SW 1271 (cell line): ENCODE measurements at places on chromosomes 1 and 21.

GRCh38 chr1:46809071-46809470 lies 10.2 kb downstream of the CYP4B1 start:
- DNase-seq = no peak

DNA sequence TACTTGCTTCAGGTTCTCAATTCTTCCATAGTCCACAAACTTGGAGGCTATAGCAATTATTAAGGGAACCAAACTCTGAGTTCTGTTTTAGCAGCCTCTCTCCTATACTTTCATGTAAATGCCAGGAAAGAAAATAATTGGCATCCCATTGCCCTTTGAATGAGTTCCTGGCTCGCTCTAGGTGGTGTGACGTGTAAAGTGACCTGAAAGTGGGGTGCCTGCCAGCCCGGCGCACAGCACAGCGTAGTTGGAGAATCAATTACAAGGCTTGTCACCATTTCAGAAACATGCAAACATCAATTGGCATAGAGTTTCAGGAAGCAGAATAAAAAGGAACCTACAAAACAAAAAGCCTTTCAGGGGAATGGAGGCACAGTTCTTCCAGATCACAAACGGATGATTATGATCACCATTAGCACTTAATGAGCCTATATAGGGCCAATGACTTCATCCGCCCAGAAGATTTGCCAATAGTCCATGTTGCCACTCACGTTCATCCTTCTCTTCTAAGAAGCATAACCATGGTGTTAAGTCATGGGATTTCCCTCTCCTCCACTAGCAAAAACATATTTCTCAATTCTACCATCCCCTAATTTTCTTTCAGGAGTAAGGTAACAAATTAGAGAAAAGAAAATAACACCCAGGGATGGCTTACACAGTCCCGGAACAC lies 354.6 kb upstream of the ADGRL2 start:
- no peak for DNase-seq

- no peak for DNase-seq
These were observed 142.4 kb downstream of the TLR5 start for GRCh38 chr1:223000632-223001031.

- no peak for DNase-seq
These were observed 3.1 kb upstream of the TXNIP start for GRCh38 chr1:145999321-146000024.

GRCh38 chr1:237181743-237182317 lies 139.8 kb downstream of the RYR2 start:
- DNase-seq = no peak

GRCh38 chr1:115706587-115707425 lies 61.7 kb downstream of the CASQ2 start:
- DNase-seq = no peak

GRCh38 chr21:27164208-27165177 lies 197.6 kb upstream of the ADAMTS5 start:
- DNase-seq = no peak

GRCh38 chr1:109249654-109250401 lies 489 bp downstream of the CELSR2 start:
- no peak for DNase-seq

GRCh38 chr1:4585216-4585615 lies 69.2 kb upstream of the AJAP1 start:
- no peak for DNase-seq
